ENCODE measurements at places on chromosomes 16 and 17.

- DNase-seq, result no peak
Measured at GRCh38 chr16:8679151-8679550, 4.7 kb downstream of the ABAT start.

- no peak for DNase-seq
Measured at GRCh38 chr17:36468903-36469635, 17.4 kb upstream of the ZNHIT3 start.

GRCh38 chr17:64296246-64296645, 33.2 kb upstream of the TEX2 start:
- no peak for DNase-seq

GRCh38 chr16:85918436-85918835, 19.5 kb downstream of the IRF8 start:
- no peak for DNase-seq

- no peak for DNase-seq
Measured at GRCh38 chr16:53955221-53955875, 251.4 kb downstream of the FTO start.

Measured in umbilical cord (tissue), 2 donors.